ENCODE measurements at places on chromosomes 3 and 15.

DNA sequence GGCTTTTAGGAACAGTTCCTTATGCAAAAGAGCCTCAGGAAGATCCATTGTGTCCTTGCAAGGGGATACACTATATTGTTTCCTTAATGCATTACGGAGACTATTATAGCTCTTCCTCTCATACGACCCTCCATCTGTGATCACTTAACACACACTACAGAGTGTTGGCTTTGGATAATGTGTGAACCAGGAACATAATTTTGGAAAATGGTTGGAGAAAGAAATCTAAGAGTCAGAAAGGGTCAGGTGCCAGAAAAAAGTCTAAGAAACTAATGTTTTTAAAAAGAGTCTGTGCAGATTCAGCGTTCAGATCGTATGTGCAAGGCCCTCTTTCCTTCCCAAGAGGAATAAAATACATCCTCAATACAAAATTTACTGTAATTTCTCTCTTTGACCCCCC, 27.3 kb downstream of the LRRN1 start:
- DNase-seq: no peak

GRCh38 chr3:168341956-168342936, 246.5 kb upstream of the GOLIM4 start:
- DNase-seq: no peak

DNA sequence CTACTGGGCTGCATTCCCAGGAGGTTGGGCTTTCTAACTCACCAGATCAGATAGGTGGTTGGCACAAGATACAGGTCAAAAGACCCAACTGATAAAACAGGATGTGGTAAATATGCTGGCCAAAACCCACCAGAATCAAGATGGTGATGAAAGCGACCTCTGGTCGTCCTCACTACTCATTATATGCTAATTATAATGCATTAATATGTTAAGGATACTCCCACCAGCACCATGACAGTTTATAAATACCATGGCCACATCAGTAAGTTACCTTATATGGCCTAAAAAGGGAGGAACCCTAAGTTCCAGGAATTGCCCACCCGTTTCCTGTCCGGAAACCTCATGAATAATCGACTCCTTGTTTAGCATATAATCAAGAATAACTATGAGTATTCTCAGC, 31.6 kb downstream of the CFAP44 start:
- DNase-seq: no peak

- DNase-seq: no peak
Observed at GRCh38 chr3:174857301-174857700, 1.8 kb upstream of the NAALADL2 start.

DNA sequence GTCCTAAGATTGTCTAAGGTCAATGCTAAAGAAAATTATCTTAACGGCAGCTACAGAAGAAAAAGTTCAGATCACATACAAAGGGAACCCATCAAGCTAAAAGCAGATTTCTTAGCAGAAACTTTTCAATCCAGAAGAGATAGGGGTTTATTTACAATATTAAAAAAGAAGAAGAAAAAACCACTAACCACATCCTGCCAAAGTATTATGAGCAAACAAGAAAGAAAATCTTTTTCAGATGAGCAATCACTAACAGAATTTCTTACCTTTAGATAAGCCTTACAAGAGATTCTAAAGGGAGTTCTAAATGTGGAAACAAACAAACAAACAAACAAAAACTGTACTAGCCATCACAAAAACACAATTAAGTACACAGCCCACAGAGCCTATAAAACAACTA, 1015.8 kb upstream of the EPHA6 start:
- no peak for DNase-seq

- DNase-seq: no peak
Observed at GRCh38 chr3:94904156-94904674, 841.4 kb downstream of the NSUN3 start.
